ENCODE measurements at places on chromosomes 12 and 14.
A peak's percentile ranks its signal among the peaks of the same experiment; 100 is the strongest.

- no peak for DNase-seq
Measured at GRCh38 chr12:99343960-99344359, 303.6 kb upstream of the GARIN6 start.

- DNase-seq: no peak
Measured at GRCh38 chr12:54033106-54033979, 493 bp downstream of the HOXC5 start.

DNA sequence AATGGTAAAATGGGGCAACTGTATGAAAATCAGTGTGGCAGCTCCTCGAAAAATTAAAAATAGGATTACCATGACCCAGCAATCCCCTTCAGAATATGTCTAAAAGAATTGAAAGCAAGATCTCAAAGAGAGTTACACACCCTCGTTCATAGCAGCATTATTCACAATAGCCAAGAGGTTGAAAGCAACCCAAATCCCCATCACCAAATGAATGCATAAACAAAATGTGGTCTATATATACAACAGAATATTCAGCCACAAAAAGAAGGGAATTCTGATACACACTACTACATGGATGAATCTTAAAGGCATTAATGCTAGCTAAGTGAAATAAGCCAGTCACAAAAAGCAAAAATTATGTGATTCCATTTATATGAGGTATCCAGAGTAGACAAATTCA lies 27.2 kb downstream of the RAD52 start:
- no peak for DNase-seq

GRCh38 chr14:94143239-94143638 lies 13.8 kb upstream of the IFI27L2 start:
- DNase-seq: no peak

DNA sequence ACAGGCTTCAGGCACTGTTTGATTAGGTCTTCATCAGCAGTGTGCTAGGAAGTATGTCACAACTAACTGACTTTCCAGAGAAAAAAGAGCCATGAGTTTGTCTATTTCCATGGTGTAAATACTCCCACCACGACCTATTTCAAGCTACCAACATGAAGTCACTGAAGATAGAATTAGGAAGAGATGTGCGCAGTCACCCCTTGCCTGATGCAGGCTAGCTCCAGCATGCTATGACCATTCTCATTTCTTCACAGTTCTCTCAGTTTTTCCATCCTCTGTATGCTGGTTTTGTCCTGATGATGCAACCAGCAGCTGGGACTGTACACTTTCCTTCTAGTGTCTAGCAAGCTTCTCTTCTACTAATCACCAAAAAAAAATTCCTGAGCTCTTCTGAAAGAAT lies 191.6 kb upstream of the NUDT4 start:
- DNase-seq: peak; percentile 22

- DNase-seq: no peak
Measured at GRCh38 chr14:51424561-51425251, 184.7 kb downstream of the TMX1 start.

GRCh38 chr12:99476956-99477355 lies 170.6 kb upstream of the GARIN6 start:
- no peak for DNase-seq

- DNase-seq: no peak
Measured at GRCh38 chr12:79023784-79024183, 159.2 kb downstream of the SYT1 start.

DNA sequence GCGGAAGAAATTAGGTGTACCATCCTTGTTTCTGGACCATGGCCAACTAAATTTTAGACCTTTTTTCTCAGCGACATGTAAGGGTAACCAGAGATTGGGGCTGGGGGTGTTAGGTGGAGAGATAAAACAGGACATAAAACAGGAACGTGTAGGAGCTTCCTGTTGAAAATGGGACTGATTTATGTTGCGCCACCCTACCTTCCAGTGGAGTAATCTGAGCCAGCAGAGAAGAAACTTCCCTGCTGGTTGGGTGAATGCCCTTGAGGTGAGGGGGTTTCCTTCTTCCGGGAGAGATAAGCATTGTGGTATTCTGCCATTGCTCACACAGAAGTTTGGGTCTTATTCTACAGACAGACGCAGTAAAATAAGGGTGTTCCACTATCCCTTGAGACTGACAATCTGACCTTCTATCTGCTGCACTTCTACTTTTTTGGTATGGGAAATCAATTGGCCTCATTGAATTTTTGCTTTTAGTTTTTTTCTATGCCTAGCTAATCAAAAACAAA lies 417.6 kb downstream of the PCNX1 start:
- DNase-seq: peak; percentile 9

DNA sequence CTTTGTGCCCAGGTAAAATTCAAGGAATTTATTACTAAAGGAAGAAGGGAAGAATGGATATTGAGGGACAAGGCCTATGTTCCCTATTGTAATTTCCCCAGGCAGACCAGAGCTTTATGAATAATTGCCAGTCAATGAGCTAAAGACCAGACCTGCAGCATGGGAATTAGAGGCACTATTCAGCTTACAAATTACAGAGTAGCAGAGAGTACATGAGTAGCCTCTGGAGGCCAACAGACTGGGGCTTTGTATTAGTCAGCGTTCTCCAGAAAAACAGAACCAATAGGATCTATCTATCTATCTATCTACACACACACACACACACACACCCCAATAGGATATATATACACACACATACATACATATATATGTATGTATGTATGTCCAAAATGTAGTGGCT lies 120.0 kb upstream of the RPH3A start:
- DNase-seq: no peak
